Activated CD4-positive, alpha-beta T cell treated with anti-CD3 and anti-CD28 coated beads, Interleukin-2, amount 50 U/mL, for 24 hours (primary cell): ENCODE measurements at places on chromosomes 5 and 9.

GRCh38 chr9:76448501-76448900 lies 10.5 kb upstream of the GCNT1 start:
- DNase-seq, result no peak

GRCh38 chr5:38557792-38558191 lies 1.3 kb upstream of the LIFR start:
- no peak for DNase-seq

- no peak for DNase-seq
Observed at GRCh38 chr9:93955111-93955980, at the start of gene BARX1. Gene BARX1, minus strand, starts transcription at chr9:93955355. Its CDS starts 209 bp downstream, at chr9:93955146.

DNA sequence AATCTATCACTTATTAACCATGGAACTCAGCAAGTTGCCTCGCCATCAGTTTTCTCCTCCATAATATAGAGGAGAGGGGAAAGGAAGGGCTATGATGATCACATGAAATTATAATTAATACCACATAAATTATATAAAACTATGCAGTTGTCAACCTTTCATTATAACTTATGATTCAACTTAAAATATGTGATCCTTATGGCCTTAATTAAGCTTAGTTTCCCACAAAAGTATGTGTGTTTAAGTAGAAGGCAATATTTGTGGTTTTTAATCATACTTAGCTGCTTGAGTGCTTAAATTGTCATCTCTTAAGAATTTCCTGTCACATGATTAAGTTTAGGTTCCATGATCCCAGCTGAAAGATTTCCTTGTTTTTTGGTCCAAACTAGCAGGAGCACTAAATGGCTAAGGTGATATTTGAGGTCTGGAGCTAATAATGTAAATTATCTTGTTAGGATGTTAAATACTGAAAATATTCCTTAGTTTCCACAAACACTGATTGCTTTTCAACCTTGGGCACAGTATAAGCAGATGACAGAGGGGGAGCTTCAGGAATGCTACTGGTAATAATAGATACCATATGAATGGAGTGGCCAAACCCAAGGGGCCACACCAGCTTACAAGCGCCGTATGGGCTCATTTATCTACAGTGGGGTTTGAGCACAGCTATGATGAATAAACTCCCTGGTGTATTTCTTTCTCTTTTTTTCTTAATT lies 26.4 kb upstream of the F2R start:
- DNase-seq, result no peak

- DNase-seq, result no peak
Observed at GRCh38 chr5:152237531-152237930, 167.5 kb downstream of the NMUR2 start.

GRCh38 chr5:157959370-157959769 lies 100.4 kb upstream of the CLINT1 start:
- no peak for DNase-seq

- DNase-seq, result no peak
Observed at GRCh38 chr9:19464061-19464763, 55.4 kb downstream of the ACER2 start.

- no peak for DNase-seq
Observed at GRCh38 chr5:125421006-125421405, 674.6 kb upstream of the ZNF608 start.

DNA sequence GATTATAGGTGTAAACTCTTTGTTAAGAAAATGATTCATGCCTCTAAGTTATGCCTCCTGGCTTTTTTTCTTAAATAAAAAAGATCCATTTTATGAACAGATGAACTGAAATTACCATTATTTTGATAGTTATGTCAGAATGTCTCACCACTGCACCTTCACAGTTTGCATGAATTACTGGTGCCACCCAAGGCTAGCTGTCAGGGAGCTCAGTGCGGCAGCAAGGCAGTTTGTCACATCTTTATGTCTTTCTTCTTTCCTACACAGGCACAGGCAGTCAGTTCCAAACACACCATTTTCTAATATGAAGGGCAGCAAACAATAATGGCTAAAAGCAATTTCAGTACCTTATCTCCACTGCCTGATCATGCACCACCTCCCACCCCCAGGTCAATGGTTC lies 147.7 kb downstream of the SREK1 start:
- no peak for DNase-seq

DNA sequence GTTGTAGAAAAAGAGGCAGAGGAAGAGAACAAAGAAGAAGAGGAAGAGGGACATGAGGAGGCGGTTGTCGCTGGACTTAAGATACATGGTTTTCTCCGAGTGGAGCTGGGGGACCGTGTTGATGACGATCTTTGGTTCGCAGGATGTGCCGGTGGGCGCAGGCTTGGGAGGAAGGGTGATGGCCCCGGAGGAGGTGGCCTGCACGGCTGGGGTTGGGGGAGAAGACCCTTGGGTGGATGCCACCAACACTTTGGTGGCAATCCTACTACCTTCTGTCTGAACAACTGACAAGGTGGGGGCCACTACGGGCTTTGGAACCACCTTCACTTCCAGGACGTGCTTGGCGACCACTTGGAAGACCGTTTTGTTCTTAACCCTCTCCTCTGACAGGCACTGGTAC lies 60.7 kb downstream of the SECISBP2 start:
- DNase-seq, result no peak

- no peak for DNase-seq
Observed at GRCh38 chr5:93510626-93511380, 70.2 kb downstream of the NR2F1-AS1 start.

DNA sequence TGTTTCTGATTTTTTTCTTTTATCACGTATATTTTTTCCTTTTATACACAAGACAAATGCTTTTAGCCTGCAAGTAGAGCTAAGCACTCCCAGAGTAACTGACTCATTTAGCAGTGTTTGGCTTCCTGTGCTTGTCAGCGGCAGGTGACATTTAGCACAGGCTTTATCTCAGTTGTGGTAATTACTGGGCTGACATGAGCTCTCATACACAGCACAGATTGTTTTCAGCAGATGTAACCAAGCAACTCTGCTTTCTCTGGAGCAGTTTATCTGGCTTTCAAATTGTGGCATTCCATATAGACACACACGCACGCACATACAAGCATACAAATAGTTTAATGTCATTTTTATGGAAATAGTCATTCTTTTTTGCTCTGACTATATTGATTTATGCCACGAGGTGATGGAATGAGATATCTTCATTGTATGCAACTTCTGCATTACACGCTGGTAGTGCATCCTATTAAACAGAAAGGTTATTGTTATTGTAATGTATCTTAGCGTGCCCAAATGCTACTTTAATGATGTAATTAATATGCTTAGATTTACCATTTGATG lies 379.0 kb upstream of the GRAMD2B start:
- DNase-seq, result no peak

GRCh38 chr5:3153226-3153858 lies 401.9 kb upstream of the IRX2 start:
- DNase-seq, result no peak

GRCh38 chr5:154797762-154798161 lies 42.6 kb downstream of the LARP1 start:
- DNase-seq, result no peak

DNA sequence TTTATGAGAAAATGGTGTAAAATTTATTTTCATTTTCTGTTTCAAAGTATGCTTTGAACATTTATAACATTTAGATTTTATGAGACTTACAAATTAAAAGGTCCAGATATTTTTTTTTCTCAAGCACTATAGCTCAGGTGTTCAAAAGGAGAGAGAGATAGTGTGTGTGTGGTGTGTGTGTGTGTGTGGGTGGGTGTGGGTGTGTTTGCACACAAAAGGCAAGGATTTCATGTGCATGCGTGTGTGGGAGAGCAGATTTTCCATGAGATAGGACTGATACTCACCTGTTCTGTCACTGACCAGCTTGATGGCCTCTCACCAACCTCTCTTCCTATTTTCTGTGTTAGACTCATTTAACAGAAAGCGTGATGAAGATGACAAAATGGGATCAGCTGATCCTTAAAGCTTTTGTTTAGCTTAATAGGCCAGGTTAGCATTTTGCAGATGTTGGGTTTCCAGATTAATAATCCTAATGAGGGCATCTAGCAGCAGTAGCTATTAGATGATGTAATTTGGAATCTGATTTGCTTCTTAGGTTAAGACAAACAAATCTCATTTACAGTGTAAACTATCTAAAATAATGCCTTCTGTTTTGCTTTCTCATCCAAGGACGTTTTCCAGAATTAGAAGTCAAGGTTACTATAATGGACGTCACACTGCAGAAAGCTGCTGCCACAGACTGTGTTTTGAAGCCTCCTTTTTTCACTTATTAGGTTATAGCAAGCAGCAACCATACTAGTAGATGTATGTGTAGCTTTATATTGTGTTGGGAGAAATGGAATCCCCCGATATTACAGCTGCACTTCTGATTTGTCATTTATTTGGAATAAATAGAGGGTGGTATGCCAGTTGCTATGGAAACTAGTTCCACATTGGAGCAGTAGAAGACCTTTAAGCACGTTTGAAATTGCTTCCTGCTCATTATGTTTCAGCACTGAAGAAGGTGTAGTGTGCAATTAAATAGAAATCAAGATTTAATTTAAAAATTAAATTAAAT lies 355.6 kb downstream of the TAF11L14 start:
- DNase-seq, result no peak

DNA sequence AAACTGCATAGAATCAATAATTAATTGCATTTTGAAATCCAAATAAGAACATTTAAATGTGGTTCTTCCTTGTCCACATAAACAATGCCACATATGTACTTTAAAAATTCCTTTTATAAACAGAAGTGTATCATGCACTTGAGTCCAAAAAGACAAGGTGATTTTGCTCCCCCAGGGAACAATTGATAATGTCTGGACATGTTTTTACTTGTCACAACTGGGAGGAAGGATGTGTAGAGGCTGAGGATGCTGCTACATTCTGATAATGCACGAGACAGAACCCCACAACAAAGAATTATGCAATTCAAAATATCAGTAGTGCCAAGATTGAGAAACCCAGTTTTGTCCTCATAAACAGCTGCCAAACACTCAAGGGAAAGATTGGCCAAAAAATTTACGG lies 181.1 kb upstream of the ISL1 start:
- DNase-seq, result no peak

GRCh38 chr5:105554568-105555169 lies 1992.1 kb upstream of the NUDT12 start:
- no peak for DNase-seq

- no peak for DNase-seq
Observed at GRCh38 chr5:98770209-98770910, 3.1 kb upstream of the RGMB start.

- no peak for DNase-seq
Observed at GRCh38 chr5:168047043-168047668, 244.3 kb upstream of the WWC1 start.

DNA sequence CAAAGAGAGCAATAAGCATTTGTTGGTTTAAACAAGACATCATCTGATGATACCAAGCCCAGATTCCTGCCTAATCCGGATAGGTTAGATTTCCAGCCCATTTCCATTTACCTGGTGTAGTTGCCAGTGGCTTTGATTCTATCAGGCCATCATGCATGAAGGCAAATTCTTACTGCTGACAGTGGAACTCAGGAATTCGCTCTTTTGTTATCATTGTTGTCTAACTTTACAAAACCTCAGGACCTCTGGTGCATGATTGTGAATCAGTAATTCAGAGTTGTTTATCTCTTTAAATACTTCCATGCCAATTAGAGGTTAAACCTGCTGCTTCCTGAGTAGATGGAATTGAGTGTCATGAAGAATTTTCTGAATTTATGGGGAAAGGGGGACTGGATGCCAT lies 76.5 kb downstream of the C9orf152 start:
- DNase-seq, result no peak

DNA sequence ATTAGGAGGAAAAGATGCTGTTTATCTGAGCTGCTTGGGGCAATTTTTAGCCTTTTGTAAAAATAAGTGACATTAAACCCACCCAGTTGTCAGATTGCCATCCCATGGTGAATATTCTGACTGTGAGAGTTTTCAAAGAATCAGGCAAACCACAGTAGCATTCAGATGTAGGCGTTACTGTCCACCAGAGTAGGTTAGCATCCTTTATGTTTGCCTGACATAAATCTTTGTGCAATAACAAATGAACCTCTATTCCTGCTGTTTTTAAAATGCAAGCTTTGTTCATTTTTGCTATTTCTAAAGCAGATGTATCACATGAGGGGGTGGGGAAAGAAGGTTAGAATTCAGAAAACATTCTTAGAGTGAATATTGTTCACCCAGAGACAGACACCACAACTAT lies 427.8 kb downstream of the CDH9 start:
- no peak for DNase-seq

- DNase-seq, result no peak
Observed at GRCh38 chr5:82540301-82540700, 262.1 kb upstream of the RPS23 start.

DNA sequence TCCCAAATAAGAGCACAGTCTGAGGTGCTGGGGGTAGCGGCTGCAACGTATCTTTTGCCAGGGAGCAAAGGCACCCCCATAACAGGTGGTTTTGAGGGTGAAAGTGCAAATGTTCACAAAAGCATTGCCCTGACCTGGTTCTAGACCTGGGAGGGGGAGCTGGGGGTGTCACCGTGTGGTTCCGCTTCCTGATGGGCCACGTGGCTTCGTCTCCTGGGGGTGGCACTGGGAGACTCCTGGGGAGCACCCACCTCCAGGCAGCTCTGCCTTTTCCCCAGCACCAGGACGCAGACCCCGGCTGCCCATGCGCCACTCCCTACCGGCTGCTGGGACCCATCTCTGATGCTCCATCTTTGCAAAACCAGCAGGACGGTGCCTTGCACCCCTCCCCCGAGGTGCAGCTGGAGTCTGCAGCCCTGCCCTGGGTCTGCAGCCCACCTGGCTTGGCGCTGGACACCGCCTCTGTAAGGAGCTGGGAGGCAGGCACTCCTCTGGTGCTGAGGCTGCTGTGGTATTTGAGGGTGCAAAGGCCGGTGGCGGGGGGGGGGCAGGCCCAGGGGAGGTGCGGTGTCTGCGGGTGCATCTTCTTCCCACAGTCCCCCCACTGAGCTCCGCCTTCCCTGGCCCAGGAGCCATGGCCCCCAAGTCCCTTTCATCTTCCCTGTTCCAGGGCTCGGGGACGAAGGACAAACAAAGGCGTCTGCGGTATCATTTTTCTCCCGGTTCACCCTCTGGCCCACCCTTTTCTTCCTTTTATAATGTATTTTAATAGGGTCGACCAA lies 29.8 kb upstream of the RXRA start:
- no peak for DNase-seq

DNA sequence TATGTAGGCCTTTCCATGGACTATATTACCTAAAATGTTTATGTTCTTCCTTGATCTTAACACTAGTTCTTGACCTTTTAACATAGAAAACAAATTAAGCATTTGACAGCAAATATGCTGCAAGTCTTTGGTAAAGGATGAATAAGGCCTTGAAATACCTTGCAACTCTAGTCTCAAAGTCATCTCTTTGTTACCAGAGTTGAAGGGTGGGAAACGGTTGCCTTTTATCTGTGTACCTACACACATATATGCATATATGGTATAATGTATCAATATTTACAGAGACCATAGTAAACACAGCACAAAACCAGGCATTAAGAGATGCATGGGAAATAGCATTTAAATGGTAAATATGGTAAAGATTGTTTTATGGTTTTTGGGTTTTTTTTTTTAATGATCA lies 16.5 kb downstream of the KIF2A start:
- no peak for DNase-seq

GRCh38 chr5:123813264-123813663 lies 301.3 kb downstream of the CSNK1G3 start:
- no peak for DNase-seq
